T-cell (primary cell): ENCODE measurements at places on chromosomes 3 and 15. TPM values are rescaled to one million over a fixed set of nuclear protein-coding genes. Genes with fewer than 3 reads are reported as not detected.

Gene AHSG
- total RNA-seq, result 1.9 TPM

Gene ARHGEF26
- total RNA-seq, result 0.29 TPM

GRCh38 chr15:73457334-73457733, 14.4 kb downstream of the REC114 start:
- no peak for DNase-seq

Gene CHRM5
- total RNA-seq, result not detected

DNA sequence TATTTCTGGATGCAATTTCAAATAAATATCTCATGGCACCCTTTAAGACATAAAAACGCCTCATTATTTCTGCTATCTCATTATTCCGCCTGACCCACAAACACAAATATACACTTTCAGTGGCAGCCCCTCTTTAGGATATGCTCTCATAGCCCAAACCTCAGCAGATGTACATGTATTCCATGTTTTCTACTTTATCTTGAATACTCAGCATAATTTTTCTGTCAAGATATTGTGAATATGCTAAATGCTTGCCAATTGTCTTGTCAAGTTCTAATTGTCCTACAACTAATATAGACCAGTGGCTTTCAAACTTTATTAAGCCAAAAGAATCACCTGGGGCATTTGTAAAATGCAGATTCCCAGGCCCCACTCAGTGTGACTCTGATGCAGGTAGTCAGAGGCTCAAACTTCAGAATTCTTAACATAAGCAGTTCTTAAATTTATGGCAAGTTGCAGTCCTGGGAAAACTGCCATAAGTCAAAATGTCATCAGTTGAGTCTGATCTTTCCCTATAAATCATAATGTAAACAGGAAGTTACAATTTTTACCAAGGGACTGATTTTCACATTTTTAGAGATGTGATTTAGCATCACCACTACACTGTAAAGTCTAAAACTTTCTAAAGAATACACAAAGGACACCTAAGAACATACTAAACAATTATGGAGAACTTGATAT, 135.1 kb downstream of the TBL1XR1 start:
- no peak for DNase-seq

- peak; percentile 1 for DNase-seq
Measured at GRCh38 chr3:65672871-65673815, 365.6 kb downstream of the MAGI1 start.

GRCh38 chr3:23292432-23292831, 89.3 kb downstream of the UBE2E2 start:
- no peak for DNase-seq

DNA sequence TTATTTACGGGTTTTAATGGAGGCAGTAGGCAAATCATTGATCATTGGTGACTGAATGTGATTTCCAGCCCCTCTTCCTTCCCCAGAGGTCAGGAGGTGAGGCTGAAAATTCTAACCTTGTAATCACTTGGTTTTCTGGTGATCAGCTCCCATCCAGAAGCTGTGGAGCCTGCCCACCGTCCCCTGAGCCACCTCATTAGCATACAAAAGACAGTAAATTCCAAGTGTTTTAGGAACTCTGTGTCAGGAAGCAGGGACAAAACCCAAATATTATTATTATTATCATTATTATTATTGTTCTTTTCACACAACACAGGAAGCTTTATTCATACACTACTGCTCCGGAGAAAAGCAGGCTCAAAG, 18.2 kb downstream of the FOXB1 start:
- DNase-seq, result no peak

DNA sequence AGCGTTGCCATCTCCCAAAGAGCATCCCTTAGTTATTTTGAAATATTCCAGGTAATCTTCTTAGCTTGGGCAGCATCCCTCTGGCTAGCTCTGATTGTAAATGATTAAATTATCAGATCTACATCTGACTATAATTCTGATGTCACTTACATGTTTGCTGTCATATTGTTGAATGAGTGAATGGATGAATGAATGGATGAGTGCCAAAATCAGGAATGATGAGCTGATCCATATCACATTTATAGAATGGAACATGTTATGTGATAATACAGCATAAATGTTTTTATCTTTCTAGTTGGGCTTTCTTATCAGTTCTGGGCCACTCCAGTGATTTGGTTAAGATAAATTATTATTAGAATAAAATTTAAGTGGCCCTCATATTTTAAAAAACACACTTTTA, 14.0 kb downstream of the FAN1 start:
- no peak for DNase-seq

Gene SAMD7
- total RNA-seq, result not detected

DNA sequence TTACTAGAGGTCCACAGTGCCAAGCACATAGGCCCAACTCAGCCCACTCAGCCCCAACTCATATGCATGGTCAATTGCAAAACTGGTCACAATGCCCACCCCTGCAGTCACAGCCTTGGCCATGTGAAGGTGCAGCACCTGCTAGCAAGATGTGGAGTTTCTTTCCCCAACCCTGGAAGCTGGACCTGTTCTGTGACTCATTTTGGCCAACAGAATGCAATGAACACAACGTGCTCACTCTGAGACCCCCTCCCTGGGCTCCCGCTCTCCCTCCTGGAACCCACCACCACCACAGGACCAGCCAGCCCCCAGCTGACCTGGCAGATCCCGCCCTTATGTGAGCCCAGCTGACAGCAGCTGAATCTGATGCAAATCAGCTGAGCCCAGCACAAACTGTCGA, 34.4 kb downstream of the ALDH1L1 start:
- DNase-seq, result no peak

DNA sequence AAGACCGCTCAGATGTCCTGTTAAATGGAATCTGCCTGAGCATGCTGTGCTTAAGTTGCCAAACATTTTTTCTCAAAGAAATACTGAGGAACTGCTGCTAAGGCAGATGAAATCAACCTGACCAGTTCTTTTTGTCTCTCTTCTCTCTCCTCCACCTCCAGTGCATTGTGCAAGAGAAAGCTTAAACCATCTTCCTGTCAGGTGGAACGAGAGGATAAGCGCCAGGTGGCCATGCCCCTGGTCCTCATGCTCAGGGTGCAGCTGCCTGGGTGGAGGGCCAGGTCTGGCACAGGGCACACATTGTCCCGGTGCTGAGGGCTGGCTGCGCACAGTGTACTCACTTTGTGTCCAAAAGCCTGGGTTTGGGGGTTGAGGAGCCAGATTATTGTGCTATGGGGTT, 176.2 kb upstream of the TP63 start:
- DNase-seq, result no peak

DNA sequence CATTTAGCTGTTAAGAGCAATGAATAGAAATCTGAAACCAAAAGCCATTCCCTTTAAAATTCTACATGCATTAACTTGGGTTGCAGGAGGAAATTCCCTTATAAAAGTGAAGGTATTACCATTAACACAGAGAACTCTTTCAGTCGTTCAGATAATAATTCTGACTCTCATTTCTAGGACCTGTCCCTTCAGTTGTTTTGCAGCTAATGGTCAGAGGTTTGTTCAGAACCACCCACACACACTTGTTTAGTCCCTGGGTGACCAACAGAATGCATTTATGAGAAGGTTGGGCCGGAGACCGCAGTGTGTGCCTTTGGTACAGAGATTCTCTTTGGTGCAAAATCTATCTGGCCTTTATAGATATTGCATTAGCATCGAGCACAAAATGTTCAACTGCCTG, 492.5 kb downstream of the NLGN1 start:
- no peak for DNase-seq

- no peak for DNase-seq
Measured at GRCh38 chr15:80596521-80596976, 98.6 kb upstream of the ABHD17C start.

Gene RBP2
- not detected for total RNA-seq

GRCh38 chr15:36951731-36952247, 148.6 kb downstream of the MEIS2 start:
- DNase-seq, result no peak

- DNase-seq, result no peak
Measured at GRCh38 chr3:106029954-106030626, 161.3 kb upstream of the CBLB start.
